Stimulated activated CD8-positive, alpha-beta memory T cell treated with anti-CD3 and anti-CD28 coated beads, Interleukin-15, amount 100 ng/mL, for 1 hour (primary cell): ENCODE measurements at places on chromosomes 5 and 9.

DNA sequence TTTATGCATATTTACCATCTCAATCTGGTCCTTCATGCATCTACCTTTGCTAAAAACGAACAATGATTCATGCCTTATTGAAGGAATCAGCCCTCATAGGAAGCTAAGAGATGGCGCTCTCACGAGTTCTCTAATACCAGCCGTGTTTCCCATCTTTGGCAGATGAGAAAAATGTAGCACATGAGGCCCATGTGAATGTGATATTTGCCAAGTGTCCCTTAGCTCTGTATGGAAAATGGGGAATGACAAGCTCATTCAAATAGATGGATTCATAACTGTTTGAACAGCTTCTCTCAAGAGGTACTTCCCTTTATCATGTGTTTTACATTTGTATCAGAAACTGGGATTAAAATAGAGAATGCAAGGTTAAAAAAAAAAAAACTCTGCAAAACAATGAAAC lies 66.1 kb downstream of the TTC39B start:
- DNase-seq = no peak

DNA sequence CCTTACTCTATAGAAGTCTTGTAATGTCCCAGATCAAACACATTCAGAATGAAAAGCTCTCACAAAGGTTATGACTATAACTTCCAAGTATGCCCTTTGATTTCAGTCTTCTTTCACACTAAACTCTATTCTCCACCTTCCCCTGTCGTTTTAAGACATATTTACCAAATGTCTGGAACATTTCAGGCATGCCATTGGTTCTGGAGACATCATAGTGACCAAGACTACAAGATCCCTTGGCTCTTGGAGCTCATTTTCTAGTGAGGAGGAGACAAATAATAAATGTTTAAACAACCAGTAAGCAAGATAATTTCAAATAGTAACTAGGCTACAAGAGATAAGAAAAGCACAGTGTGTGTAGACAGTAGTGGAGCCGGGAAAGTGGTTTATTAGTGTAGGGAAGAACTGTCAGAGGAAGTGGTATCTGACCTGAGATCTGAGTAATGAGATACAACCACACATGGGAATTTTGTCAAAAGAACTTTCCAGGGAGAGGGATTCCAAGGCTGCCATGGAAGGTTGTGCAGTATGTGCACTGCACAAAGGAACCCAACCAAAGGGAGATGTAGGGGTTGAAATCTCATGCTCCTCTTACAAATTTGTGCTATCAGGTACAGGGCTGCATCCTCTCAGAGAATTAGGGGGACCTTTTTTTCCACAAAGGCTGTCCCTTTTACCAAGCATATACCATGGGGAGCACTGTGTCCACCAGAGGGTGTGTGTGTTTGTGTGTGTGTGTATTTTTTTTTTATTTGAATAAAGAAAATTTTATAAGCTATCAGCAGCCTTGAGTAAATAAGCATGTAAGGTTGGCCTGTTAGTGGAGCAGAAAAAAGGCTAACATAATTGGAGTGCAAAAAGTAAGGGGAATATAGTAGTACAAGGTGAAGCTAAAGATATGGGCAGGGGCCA lies 1279.1 kb upstream of the WWC1 start:
- DNase-seq = no peak

GRCh38 chr9:135898634-135899407 lies 8.5 kb downstream of the CAMSAP1 start:
- DNase-seq = no peak

DNA sequence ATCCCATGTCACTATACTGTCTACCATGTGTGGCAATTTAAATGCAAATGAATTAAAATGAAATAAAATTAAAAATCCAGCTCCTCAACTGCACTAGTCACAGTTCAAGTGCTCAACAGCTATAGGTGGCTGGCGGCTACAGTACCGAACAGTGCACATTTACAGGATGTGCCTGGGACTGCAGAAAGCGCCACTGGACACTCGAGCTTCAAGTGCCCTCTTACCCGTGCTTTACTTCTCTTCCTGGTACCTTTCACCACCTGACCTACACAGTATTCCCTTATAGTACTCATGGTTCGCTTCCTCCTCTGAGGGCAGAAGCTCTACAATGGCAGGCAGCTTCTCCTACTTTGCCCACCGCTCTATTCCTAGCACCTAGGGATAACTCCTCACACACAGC lies 166.6 kb downstream of the FANCC start:
- DNase-seq = no peak

GRCh38 chr9:114317665-114318357 lies 5.1 kb upstream of the ORM1 start:
- DNase-seq = no peak

DNA sequence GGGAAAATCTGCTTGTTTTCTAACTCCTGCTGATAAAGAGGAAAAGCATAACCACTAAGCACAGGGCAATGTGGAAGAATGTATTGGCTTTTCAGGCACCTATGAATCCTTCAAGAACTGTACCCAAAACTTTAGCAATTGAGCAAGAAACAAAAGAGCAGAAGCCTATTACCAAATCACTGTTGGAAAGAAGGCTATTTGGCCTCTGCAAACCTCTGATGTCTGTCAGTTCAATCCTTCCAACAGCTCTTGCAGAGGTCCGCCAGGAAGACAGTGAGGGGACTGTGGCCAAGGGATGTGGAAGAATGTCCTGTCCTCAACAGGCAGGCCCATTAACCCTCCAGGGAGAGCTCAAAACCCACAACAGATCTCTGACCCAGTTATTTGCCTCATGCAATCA lies 328.6 kb downstream of the ENC1 start:
- no peak for DNase-seq
